ENCODE measurements at places on chromosomes 13 and 19. TPM values are rescaled to one million over a fixed set of nuclear protein-coding genes. Genes with fewer than 3 reads are reported as not detected.
A peak's percentile ranks its signal among the peaks of the same experiment; 100 is the strongest.

Gene IFNL1
- not detected for total RNA-seq

- DNase-seq = no peak
Measured at GRCh38 chr13:110557610-110558305, 3.8 kb downstream of the RAB20 start.

DNA sequence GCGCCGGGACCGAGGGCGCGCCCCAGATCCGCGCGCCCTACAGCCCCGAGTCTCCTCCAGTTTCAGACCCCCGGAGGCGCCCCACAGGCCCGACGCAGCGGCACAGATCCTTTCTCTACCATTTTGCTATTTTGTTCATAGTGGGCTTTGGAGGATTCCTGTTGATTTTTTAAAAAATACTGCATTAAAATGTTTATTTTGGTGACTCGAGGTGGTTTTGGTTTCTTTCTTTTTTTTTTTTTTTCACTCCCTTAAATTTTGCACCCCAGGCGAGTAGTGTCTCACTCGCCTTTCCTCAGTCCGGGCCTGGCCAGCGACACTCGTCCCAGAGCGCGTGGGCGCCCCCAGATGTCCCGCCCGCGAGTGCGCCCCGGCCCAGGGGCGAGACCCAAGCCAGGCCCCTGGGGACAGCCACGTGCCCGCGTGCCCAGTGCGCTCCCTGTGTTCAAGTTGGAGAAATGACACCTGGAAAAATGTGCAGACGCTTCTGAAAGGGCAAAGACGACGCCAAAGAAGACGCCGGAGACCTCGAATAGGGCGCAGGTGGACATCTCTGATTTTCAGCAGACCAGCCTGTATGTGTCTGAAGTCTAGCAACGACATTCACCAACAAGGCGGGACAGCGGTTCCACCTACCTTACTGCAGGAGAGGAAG is 471 bp upstream of the INSR start:
- DNase-seq = peak; percentile 69

DNA sequence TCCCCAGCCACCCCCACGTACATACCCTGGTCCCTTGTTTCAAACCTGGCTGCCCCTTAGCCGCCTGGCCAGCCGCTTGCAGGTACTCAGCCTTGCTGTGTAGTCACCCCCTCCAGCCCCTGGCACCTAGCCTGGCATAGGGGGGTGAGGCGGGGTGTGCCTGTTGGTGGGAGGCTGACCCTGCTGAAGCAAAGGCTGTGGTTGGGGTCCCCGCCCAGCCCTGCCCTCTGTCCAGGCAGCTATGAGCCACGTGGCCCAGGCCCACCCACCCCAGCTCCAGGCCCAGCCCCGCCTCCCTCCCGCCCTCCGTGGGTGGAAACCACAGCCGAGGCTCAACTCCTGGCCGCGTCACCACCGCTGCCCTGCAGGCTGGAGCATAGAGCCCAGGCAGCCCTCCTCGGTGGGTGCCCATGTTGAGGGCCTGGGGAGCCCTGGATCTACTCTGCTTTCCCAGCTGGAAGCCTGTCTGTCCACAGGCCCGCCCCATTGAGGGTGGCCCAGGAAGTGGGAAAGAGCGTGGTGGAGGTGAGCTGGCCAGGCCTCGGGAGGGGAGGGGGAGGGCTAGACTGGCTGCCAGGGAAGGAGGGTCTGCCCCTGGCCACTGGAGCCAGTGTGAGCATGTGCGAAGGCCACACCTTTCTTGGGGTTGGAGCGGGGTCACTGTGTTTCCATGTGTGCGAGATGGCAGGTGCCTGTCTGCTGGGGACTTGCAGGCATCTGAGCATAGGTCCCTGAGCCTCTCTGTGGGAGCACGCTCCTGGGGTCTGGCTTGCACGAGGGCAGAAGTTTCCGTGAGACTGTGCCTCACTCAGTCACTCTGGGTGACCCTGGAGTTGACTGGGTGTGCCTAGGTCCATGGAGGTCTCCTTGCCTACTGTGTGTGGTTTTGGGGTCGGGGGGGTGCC is 31.0 kb downstream of the PAK4 start:
- DNase-seq = no peak

- no peak for DNase-seq
Measured at GRCh38 chr19:57210381-57210780, 19.1 kb downstream of the ZNF264 start.
